ENCODE measurements at places on chromosomes 7 and 10.

- no peak for DNase-seq
Measured at GRCh38 chr7:128215739-128216138, 25.3 kb upstream of the LEP start.

GRCh38 chr7:70132852-70133690 is 534.8 kb downstream of the AUTS2 start:
- DNase-seq: no peak

DNA sequence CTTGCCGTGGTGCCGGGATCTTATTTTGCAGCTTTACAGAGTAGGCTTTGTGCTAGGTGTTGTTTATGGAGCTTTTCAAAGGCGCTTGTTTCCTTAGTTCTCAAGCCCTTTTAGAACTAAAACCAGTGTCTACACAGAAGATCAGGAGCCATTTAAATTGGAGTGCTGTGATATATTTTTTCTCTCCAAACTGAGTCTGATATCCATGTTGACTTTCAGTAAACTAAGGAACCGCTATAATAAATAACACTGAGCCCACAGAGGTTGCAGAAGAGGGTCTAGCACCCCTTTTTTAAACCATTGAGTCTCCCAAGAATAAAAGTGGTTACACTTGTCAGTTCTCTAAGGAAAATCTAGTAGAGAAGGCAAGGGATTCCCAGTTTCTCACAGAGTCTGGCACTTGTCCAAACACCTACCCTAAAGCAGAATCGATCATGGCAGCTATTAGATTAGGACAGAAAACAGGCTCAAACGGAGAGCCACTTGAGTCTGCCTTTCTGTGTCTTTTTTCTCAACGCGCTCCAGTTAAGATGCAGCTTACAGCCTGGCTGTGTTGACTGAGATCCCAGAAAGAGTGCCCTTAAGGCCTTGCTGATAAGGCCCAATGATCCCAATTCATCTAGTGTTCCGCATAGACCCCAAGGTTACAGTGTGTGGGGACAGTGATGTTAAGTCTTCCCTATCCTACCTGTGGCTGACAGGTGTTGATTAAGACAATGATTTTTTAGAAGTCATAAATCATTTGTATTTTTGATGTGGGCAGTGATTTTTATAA is 804 bp downstream of the TMEM106B start:
- DNase-seq: peak; percentile 47

- no peak for DNase-seq
Measured at GRCh38 chr7:134515569-134516468, 11.5 kb upstream of the AKR1B10 start.

DNA sequence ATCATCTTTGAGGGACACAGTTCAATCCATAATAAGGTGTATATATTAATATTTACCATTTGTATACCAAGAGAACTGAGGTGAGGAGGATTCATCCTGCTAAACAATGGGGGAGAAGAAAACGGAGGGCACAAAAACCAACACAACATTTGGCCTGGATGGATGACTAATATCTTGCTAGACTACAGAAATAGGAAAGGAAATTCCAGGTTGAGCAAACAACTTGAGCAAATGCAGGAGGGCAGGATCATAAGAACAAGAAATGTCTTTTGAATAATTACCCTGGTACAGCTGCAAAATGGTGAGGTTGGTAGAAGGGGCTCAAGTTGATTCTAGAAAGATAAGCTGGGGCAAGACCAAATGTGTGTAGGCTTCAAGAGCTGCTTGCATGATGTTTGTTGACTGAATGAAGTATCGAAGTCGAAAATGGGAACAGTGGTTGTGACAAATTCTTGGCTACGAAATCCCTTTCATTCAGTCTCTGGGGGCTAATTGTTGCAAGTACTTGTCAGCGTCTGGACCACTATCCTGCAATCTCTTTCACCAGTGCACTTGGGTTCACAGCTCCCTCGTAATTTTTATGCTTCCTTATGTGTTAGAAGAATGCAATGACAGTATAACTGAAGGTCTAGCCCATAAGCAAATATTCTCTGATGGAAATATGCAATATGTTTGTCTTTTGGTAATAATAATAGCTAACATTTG is 176.2 kb downstream of the PTEN start:
- DNase-seq: no peak

Measured in hematopoietic multipotent progenitor cell treated with erythropoietin and hydrocortisone succinate and interleukin-3 and kit ligand, for 6 days (in vitro differentiated cells).